ENCODE measurements at places on chromosomes 3 and 15. TPM values are rescaled to one million over a fixed set of nuclear protein-coding genes. Genes with fewer than 3 reads are reported as not detected.

The KBTBD13 gene
- not detected for polyA plus RNA-seq

The SLC6A1 gene
- polyA plus RNA-seq, result not detected

The PPP1R14D gene
- polyA plus RNA-seq, result not detected

The SEMA6D gene
- 0.17 TPM for polyA plus RNA-seq

The CCR3 gene
- not detected for polyA plus RNA-seq

The ROPN1 gene
- not detected for polyA plus RNA-seq

The TARS3 gene
- 4.5 TPM for polyA plus RNA-seq

The GPX1 gene
- polyA plus RNA-seq, result 774 TPM

The SYNPR gene
- polyA plus RNA-seq, result not detected

The PLSCR4 gene
- 0.28 TPM for polyA plus RNA-seq

The NPRL2 gene
- 18.9 TPM for polyA plus RNA-seq

The MKRN3 gene
- polyA plus RNA-seq, result 0.17 TPM

The ANKUB1 gene
- polyA plus RNA-seq, result 0.48 TPM

The UPK1B gene
- 2.3 TPM for polyA plus RNA-seq

The GALNT15 gene
- not detected for polyA plus RNA-seq

The FRMD4B gene
- 15.1 TPM for polyA plus RNA-seq

The PXYLP1 gene
- 1.8 TPM for polyA plus RNA-seq

The CACNA1D gene
- polyA plus RNA-seq, result not detected

The SCG5 gene
- 51.3 TPM for polyA plus RNA-seq

Measured in foreskin keratinocyte (primary cell).